ENCODE measurements at places on chromosomes 5 and 9.

- no peak for DNase-seq
These were observed 133.0 kb upstream of the PPP1R26 start for GRCh38 chr9:135346438-135347050.

DNA sequence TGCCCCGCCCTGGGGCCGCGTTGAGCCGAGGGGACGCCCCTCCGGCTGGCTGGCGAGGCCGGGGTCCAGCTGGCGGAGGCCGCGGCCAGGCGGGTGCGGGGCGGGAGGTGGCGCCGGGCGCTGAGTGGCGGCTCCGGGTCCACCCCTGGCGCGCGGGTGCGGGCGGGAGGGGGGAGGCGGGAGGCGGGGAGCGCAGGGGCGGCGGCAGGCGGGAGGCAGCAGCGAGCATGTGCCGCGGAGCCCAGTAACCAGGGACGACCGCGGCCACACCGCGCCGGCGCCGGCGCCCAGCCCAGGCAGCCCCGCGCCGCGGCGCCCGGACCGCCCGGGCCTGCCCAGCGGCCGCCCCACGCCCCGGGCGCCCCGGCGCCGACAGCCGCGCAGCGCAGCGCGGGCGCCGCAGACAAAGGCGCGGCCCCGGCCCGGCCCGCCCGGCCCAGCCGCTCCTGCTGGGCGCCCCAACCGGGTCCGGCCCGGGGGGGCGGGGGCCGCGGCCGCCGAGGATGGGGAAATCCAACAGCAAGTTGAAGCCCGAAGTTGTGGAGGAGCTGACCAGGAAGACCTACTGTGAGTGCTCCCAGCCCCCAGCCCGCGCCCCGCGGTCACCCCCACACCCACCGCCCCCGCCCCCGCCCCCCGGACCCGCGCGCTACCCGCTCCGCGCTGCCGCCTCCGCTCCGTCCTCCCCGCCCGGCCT lies at the start of gene NCS1:
Gene NCS1 (plus strand): TSS at position 244 of the 697 bp plus-strand sequence. CDS start 260 bp downstream, at position 504.
- peak; percentile 75 for DNase-seq

DNA sequence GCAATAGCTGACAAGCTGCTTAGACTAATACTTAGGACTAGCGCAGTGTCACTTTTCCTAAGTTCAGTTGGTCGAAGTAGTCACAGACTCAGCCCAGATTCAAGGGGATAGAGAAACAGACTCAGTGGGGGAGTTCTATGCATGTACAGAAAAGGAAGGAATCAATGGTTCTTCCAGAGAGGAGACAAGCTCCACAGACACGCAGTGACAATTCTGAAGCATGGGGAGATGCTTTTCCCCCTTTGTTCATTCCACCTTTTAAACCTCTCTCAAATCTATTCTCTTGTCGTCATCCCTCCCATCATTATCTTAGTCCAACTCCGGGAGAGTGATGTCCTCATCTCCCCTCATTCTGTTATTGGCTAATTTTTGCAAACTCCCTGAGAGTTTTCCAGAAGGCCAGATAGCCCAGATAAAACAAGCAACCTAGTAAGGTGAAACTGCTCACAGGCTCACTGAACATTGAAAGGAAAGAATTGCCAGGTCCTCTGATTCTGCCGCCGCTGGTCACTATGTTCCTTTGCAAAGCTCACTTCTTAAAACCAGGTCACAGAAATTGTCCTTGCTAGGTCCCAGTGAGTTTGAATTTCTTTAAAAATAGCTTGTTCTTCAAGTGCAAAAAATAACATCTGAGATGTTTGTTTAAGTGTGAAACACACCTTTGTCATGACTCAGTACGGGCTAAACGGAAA lies 13.4 kb upstream of the STRBP start:
- no peak for DNase-seq

GRCh38 chr5:76861612-76862011 lies 11.8 kb downstream of the S100Z start:
- DNase-seq: no peak

DNA sequence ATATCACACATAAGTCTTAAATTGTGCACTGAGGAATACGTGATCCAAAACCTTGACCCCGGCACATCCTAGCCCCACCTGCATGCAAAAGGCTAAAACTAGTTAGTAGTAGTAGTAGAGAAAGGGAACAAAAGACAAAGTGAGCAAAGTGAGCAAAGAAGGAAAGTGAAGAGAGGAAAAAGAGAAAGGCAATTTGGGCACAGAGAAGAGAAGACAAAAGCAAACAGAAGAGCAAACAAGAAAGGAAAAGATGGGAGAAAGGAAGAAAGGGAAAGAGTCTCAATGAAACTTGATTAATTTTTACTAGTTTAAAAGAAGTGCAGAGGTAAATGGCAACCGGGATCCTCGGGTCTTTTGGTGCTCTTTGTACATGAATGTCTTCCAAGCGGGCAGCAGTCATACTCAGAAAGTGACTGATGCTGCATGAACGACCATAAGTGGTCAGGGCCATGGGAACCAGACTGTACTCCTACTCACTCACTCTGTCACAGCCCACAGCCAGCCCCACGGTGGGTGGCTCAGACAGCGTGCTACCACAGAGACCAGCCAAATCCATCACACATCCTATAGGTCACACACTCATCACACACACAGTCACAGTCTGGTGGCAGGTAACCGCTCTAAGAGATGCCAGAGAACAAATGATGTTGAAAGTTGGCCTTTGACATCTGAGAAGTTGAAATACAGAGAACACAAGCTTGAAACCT lies 203.9 kb downstream of the FBN2 start:
- no peak for DNase-seq

DNA sequence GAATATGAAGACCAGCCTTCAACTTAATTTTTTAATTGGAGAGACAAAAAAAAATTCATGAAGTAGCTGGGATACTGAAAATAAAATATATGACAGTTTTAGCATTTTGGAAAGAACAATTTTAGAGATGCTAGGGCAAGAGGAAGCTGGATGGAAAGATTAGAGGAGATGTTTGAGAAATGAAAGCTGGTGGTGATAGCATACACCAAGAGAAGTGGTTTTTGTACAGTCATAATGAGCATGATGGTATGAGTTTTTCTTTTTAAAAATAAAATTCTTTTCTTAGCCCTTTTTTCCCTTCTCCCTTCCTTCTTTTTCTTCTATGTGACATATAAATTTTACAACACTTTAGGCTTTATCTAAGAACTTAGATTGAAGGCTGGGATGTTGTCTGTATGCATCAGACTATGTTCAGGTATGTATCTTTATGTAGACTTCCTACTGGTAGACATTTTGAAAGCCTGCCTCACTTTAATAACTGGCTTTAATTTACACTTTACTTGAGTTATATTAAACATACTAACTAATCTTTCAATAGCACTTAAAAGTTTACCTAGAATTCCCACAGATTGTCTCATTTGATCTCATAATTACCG lies 522.5 kb downstream of the TLE4 start:
- no peak for DNase-seq

DNA sequence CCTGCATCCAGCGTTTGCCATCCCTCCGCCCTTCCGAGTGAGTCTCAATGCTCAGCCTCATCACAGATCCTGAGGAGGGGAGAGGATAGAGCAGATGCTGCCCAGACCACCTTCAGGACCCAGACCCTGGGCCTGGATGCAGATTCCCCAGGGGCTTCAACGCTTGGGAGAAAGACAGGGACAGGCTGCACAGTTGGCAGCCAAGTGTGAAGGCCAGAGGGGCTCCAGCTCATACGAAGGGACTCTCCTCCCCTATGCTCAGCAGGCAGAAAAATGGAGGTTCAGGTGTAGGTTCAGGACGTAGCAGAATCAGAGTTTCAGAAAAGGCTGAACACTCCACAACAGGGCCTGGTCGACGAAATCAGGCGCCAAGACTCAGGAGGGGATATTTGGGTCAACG lies 378.5 kb upstream of the IRX1 start:
- no peak for DNase-seq

DNA sequence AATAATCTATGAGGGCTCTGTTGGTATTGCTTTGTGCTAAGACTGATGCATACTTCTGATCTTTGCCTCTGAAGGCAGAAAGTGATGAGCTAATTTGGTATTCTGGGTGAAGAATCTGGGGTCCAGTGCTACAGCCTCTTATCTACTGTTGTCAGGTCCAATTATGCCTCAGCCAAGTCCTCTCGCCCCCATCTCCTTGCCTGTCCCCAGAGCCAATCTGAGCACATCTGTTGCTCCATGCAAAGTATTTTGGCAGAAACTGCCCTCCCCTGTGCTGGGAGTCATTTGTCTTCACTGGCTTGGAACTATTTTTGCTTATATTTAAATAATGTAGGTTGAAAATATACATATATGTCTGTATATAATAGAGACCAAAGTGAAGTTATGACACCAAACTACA lies 23.4 kb downstream of the LSM11 start:
- no peak for DNase-seq

GRCh38 chr5:543351-543750 lies 19.1 kb upstream of the SLC9A3 start:
- no peak for DNase-seq

- DNase-seq: no peak
These were observed 8.5 kb downstream of the DMXL1 start for GRCh38 chr5:119079318-119079921.

DNA sequence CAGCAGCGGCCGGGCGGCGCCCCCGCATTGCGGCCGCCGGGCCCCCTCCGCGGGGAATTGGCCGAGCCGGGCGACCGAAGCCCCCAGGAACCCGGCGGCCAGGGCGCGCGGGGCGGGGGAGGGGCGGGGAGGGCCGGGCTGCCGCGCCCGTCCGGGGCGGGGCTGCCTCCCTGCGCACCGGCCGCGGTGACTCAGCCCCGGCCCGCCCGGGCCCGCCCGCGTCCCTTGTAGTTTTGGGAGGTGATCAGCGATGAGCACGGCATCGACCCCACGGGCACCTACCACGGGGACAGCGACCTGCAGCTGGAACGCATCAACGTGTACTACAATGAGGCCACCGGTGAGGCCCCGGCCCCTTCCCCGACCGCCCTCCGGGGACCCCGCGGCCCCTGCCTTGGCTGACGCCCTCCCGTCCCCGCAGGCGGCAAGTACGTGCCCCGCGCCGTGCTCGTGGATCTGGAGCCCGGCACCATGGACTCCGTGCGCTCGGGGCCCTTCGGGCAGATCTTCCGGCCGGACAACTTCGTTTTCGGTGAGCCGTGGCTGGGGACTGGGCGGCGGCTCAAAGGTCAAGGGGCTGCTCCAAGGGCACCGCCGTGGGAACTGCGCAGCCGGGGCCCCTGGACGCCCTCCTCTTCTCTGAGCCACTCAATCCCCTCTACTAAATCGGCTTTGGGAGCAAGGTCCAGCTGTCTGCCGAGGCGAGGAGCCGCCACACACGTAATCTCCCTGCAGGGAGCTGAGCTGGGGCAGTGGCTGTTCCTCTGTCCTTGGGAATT lies 592 bp downstream of the TUBB4B start:
- DNase-seq: peak; percentile 62

DNA sequence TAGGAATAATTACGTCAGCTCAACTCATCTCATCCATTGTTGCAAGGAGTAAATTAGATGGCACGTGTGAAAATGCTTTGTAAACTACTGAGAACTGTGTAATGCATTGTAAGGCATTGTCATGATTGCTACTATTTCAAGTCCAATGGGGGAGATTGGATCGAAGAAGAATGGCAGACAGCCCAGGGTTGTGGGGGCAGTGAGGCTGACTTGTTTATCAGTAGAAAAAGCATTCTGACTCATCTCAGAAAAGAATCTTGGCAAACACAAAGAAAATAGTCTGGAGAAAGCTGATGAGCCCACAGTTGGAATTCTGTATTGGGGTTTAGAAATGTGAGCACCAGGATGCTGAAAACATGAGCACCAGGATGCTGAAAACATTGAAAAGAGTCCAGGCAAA lies 28.0 kb upstream of the DAP start:
- DNase-seq: peak; percentile 91

GRCh38 chr9:86486891-86487837 lies 133.0 kb upstream of the TUT7 start:
- DNase-seq: peak; percentile 76
